ENCODE measurements at places on chromosomes 7 and 10. TPM values are rescaled to one million over a fixed set of nuclear protein-coding genes. Genes with fewer than 3 reads are reported as not detected.

SPDYE6 gene
- polyA plus RNA-seq = not detected

OR2A42 gene
- polyA plus RNA-seq = 2.1 TPM

DPYSL4 gene
- 9.7 TPM for polyA plus RNA-seq

GPER1 gene
- polyA plus RNA-seq = 0.89 TPM

ZNF736 gene
- 4.6 TPM for polyA plus RNA-seq

PON1 gene
- polyA plus RNA-seq = 2.1 TPM

ZCCHC24 gene
- polyA plus RNA-seq = 2.0 TPM

FAM180A gene
- polyA plus RNA-seq = not detected

CHST12 gene
- polyA plus RNA-seq = 14.6 TPM

GRCh38 chr7:143882604-143883078, 19.3 kb downstream of the TCAF1 start:
- peak; percentile 49 for DNase-seq

- DNase-seq = peak; percentile 36
These were observed 883.8 kb downstream of the LRMDA start for GRCh38 chr10:76315240-76315639.

- no peak for DNase-seq
These were observed 182.6 kb upstream of the FAM3C start for GRCh38 chr7:121578669-121579068.

- DNase-seq = no peak
These were observed 299.2 kb downstream of the CCDC3 start for GRCh38 chr10:12702215-12702770.

- DNase-seq = peak; percentile 68
These were observed 71.8 kb upstream of the PIK3CG start for GRCh38 chr7:106793015-106793975.

GRCh38 chr10:64396105-64396708, 875.0 kb downstream of the REEP3 start:
- peak; percentile 48 for DNase-seq

DNA sequence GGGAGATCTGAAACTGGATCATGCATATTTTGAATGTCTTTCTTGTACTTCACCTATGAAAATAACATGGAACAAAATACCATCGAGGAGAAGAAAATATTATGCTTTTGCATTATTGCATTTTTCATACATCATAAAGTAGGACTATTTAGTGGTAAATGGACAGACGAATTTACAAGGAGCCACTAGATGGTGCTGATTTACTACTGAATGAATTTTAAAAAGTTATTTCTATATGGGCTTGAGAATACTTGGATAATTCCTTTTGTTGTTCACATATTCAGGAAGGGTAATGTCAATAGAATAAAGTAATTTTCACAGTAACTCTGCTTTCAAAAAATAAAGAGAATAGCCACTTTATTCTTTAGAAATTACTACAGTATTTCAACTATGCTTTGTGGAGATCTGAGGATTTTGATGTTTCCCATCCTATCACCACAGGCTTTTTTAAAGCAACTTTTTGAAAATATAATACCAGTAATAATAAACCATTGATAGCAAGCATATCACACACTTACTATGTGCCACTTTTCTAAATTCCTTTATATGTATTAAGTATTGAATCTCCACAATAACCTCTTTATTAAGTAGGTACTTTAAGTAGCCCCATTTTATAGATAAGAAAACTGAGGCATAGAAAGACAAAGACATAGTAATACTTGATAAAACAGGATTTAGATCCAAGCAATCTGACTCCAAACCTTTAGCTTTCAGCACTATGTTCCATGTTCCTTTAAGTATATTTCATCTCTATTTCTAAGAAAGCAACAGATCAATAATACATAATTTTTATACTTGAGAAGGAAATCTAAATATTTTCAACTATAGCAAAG, 38.6 kb downstream of the NEBL start:
- peak; percentile 56 for DNase-seq

DNA sequence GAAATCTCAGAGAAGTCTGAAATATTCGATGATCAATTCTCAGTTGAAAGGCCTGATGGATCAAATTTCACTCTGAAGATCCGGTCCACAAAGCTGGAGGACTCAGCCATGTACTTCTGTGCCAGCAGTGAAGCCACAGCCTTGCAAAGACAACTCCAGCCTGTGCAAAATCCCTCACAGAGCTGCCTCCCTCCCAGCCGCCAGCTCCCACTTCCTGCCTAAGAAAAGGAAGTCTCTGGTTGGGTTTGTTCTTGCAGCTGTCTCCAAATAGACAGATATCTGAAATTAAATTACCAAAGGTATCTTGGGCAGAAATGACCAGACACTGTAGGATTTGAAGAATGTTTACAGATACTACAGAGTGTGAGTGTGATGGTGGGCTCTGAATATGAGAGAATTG, 43.4 kb upstream of the PRSS58 start:
- no peak for DNase-seq

DNA sequence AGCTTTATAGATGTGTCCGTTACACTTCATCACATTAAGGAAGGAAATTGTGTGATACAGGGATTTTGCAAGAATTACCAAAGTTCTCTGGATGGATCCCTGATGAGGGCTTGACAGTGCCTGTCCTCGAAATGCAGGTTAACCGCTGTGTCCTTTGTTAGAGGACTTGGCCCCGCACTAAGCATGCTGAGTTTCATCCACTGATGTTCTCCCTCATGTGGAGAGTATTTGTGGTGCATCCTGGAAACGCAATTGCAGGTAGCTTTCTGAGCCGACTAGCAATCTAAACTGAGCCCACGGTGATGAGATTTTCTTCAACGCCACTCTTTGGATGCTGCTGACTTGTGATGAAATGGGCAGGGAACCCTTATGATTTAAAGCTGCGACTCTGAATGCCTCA, 71.9 kb upstream of the STK17A start:
- DNase-seq = peak; percentile 75

GRCh38 chr10:115856580-115856979, 416.4 kb downstream of the GFRA1 start:
- peak; percentile 29 for DNase-seq

DNA sequence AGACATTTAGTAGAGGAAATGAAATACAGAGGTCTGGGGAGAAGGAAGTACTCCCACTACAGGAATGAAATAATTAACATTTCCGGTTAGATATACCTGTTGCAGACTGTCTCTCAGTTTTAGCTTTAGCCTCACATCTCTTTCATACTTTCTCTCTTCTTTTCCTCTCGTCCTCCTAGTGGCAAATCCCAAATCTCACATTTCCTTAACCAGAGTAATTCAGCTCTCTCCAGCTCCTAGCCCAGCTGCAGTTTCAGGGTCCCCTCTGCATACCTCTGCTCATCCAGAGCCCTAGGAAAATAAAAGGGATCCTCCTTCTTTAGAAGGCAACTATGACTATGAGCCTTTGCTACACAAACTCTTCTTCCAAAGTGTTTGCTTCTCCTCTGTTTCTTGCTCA, 643.2 kb downstream of the PHTF2 start:
- DNase-seq = peak; percentile 71

GRCh38 chr7:42385912-42386311, 148.9 kb upstream of the GLI3 start:
- peak; percentile 48 for DNase-seq

DNA sequence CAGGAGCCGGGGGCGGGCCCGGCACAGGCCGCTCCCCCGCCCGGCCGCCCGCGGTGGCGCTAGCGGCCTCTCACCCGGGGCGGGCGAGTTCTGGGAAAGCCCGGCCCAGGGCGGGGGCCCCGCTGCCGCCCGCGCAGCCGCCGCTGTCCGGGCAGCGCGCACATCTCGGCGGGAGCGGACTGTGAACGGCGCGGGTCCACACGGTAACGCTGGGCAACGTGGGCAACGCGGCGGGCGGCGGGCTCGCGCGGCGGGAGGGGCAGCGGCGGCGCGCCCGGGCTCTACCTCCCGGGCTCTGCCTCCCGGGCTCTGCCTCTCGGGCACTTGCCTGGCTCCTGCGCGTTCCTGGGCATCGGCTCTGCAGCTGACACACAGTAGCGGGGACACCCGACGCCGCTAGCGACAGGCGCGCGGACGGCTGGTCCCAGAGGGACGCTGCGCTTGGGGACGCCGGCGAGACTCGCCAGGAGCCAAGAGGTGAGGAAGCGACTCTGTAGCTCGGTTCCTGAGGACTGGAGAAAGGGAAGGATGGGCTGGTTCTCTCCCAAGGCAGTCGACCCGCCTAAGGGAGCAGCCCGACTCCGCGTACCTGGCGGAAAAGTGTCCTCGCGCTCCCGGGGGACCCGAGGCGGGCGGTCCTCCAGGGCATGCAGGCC, at the start of gene PLCE1:
Gene PLCE1 (plus strand): TSS at position 150 of the 656 bp plus-strand sequence. CDS start 37,116 bp downstream, outside the sequence.
- DNase-seq = peak; percentile 67

DNA sequence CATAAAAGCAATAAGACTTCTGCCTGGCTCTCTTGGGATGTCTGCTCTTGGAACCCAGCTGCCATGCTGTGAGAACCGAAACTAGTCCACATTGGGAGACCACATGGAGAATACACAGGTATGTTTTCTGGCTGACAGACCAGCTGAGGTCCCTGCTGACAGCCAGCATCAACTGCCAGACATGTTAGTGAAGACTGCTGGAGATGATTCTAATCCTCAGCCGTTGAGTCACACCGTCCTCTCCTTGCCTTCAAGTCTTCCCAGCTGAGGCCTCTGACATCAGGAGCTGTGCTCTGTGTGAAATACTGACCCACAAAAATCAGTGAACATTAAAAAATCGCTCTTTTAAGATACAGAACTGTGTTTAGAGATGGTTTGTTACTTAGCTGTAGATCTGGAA, 36.9 kb upstream of the AGR2 start:
- no peak for DNase-seq

DNA sequence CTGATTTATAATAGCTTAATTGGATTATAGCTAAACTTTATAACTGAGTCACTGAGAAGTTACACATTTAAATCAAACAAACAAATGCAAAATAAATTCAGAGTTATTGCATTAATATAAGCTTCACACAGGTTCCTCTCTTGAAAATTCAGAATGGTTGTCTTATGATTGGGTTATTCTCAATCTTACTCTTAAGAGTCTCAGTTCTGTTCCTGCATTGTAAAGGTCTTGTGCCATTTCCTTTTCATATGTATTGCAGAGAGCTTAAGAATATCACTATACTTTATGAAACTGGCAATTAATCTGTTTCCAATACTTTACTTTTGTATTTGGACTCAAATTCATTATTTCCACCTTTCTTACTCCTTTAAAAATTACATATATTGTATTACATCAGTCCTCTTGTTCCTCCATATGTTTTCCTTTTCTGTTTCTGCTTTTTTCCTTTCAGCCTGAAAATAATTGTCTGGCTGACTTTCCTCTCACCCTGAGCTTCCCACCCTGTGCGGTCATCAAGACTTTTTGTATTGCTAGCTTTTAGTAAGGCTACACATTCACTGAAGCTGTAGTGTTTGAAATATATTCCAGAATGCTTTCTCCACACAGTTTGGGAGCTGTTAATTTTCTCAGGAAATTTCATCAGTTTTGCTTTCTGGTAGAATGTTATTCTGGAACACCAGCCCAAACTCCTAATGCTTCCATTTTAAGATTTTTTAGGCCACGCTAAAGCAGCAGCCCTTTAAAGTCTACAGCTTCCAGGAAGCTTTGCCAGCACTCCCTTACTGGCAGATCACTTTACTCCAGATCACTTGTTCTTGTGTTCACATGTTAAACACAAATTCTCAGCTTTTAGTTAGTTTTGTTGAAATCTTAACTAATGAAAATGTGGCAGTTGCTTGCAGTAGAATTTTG, 139.4 kb downstream of the KCND2 start:
- no peak for DNase-seq

DNA sequence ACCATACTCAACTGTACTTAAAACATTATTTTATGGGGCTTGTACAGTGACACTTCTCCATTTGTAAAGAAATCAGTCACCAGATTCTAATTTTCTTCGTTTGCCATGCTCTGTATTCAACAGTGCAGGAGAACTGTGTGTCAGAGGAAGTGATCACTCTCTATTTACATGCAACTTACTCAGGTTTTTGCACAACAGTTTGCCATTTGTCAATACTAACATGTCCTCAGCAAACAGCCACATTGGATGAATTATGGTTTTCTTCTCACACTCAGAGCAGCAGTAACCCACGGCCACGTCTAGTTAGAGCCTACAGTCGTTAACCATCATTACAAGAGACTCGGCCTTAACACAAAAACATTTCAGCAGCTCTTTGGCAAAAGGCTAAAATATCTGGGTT, 69.2 kb upstream of the SP4 start:
- DNase-seq = no peak

DNA sequence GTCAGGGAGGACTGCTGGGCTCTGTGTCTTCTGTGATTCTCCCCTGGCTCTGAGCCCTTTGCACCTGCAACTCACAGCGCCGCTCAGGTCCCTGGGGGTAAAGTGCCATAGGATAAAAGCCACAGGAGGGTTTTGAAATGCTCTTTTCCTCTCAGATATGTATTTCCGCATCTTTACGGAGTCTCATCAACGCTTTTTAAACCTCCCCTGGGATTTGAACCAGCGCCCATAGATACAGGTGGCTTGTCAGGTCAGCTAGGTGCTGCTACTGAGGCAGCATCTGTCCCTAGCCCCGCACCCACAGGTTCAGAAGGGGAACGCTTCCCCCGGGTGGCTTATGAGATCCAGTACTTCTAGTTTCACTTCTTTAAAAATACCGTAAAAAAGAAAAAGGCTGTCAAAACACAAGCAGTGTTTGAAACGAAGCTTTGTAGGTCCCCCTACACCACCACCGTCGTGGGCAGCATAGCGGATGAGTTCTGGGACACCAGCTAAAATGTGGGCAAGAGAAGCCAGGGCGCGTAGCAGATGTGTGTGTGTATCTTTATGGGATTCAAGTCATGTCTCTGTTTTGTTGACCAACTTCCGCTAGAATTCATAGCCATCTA, 173.5 kb downstream of the CUX1 start:
- no peak for DNase-seq

DNA sequence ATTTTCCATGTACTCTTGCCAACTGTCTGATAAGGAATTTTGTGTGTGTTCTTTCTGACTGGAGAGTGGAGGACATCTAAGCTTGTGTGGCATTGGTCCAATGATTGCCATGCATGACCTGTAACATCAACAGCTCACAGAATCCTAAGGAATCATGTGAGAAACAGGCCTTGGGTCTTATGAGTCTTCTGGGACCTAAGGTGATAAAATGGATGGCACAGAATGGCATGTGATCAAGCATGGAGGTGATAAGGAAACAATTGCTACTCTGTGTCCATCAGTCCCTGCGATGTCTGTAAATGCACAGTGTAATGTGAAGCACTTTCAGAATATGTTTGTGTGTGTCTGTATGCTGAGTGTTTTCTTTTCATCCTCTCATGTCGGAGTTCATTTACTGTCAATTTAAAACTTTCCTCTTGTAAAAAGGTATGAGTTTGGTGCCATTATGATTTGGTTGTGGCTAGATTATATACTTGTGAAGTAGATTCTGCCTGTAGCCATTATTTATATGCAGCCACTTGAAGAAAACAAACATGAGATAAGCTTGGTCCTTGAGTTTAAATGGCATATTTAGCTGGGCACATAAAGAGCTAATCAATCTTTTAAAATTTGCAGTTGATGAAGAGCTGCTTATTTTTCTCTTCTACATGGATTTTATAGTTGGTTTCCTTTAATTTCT, 127.5 kb downstream of the VPS50 start:
- no peak for DNase-seq

GRCh38 chr7:28520074-28521015, 108.0 kb downstream of the CREB5 start:
- no peak for DNase-seq

GRCh38 chr10:75403939-75404814, 2.6 kb upstream of the ZNF503 start:
- peak; percentile 71 for DNase-seq

Data from GM23338 (cell line).